ENCODE measurements at places on chromosomes 7 and 10.

DNA sequence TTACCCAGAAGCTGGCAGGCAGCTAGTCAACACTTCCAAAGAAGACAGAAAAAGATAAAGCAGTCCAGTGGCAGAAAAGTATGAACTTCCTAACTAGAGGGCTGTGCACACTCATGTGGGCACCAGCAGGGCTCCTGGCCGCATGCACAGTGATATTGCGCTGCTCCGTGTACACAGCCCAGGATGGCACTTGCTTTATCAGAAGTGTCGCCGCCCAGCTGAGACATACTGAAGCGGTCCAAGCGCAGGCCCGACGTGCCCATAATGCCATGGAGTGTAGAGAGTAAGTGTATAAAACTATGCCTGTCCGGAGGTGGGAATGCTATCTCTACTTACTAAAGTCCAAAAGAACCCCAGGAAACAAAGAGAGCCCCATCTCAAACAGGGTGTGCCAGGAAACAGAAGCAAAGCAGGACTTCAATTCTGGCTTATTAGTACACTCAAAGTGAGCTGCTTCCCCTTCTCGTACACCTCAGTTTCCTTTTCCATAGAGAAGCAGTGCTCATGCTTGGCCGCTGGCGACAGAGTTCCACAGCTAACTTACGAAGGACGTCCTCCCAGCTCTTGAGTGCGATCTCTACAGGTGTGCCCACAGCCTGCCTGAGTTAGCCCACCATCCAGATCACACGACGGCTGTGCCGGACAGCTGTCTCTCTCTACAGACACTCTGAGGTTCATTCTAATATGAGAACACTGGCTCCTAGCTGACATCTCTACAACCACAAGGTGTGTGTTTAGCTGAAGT lies 234.3 kb downstream of the COBL start:
- no peaks in the 10 kb centered on the region for H3K27me3 ChIP-seq
- no peaks in the 10 kb centered on the region for H3K4me1 ChIP-seq
- H3K36me3 ChIP-seq = no peaks in the 10 kb centered on the region
- no peak overlapping the region for H3K4me3 ChIP-seq
- DNase-seq = no peak

DNA sequence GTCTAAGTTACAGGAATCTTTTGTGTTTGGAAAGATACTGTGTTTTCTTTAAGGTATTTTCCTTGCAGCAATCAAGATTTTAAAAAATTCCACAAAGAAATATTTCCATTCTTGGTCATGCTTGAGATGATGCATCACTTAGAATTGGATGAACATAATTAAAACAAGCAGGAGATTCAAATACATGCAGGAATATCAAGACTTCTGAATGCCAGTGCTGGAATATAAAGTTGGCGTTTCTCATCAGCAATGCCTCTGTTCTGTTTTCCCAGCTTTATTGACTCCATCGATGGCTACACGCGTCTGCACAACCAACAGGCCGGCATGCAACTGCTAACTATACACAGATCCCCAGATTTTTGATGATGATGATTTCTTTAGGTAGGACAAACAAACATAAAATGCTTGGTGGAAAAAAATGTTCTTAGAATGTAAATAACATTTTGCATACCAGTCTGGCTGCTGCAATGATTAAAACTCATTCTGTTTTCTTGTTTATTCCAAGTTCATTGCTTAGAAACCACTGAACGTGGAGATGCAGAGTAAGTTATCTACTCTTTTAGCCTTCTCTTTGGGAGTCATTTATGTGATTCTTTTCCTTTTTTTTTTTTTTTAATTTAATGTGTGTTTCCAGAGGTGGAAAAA lies 91.3 kb upstream of the FAM171A1 start:
- no peak overlapping the region for H3K27ac ChIP-seq
- peaks cover 12% of the 10 kb centered on the region for H3K27me3 ChIP-seq
- H3K36me3 ChIP-seq = no peaks in the 10 kb centered on the region
- DNase-seq = no peak
- H3K4me3 ChIP-seq = no peak overlapping the region

DNA sequence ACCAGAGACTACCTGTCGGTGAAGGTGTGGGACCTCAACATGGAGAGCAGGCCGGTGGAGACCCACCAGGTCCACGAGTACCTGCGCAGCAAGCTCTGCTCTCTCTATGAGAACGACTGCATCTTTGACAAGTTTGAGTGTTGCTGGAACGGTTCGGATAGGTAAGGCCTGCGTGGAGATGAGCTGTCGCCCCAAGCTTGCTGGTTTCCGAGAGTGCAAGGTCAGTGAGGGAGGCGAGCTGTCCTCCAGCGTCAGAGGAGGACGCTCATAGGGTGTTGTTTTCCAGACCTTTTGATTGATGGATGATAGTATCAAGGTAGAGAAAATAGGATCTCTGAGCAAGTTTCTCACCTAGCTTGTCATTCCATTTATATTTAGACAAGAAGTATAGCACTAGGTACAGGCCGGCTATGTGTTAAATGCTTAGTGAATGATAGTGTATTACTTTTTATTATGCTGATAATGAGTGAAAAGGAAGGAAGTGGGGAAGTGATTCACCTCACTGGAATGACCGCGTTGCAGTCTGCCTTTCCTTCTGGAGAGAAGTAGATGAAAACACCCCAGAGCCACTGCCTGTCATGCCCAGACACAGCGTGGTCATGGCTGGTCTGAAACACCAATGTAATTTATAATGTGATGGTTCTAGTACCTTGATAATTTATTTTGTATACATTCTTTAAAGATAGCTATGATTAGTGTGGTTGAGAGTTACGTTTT lies 33.9 kb downstream of the BNIP3 start:
- no peak overlapping the region for H3K27ac ChIP-seq
- H3K27me3 ChIP-seq = no peaks in the 10 kb centered on the region
- peaks cover 2% of the 10 kb centered on the region for H3K4me1 ChIP-seq
- DNase-seq = no peak
- H3K4me3 ChIP-seq = no peak overlapping the region

- H3K27ac ChIP-seq = no peak overlapping the region
- H3K36me3 ChIP-seq = no peaks in the 10 kb centered on the region
- DNase-seq = no peak
- no peak overlapping the region for H3K4me3 ChIP-seq
- H3K27me3 ChIP-seq = no peaks in the 10 kb centered on the region
Measured at GRCh38 chr7:17206349-17206905, 92.0 kb upstream of the AHR start.

DNA sequence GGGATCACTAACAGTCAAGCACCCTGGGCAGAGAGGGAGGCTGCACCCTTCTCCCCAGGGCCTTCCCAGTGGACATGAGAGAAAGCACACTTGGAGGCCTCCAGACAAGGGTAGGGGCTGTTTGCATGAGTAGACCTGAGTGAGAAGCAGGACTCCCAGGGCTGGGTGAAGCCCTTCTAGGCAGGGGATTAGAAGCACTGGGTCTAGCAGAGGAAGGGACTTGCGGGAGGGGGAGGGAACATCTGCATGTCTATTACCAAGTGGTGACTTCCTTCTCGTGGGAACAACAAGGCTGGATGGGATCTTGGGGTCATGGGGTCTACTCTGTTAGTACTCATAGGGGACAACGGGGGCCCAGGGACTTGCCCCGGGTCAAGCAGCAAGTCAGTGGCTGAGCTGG lies 67.8 kb downstream of the EMX2 start:
- H3K36me3 ChIP-seq = no peaks in the 10 kb centered on the region
- no peaks in the 10 kb centered on the region for H3K27me3 ChIP-seq
- H3K4me1 ChIP-seq = no peaks in the 10 kb centered on the region
- DNase-seq = no peak
- no peak overlapping the region for H3K27ac ChIP-seq

- peaks cover 2% of the 10 kb centered on the region for H3K4me1 ChIP-seq
- no peak overlapping the region for H3K4me3 ChIP-seq
- peaks cover 17% of the 10 kb centered on the region for H3K36me3 ChIP-seq
Measured at GRCh38 chr10:45395554-45395953, 21.5 kb downstream of the ALOX5 start.

GRCh38 chr7:120841608-120842007 lies 16.3 kb downstream of the TSPAN12 start:
- no peaks in the 10 kb centered on the region for H3K4me1 ChIP-seq
- no peak overlapping the region for H3K27ac ChIP-seq
- peaks cover 3% of the 10 kb centered on the region for H3K27me3 ChIP-seq
- H3K4me3 ChIP-seq = no peak overlapping the region
